ENCODE measurements at places on chromosomes 4 and X.

DNA sequence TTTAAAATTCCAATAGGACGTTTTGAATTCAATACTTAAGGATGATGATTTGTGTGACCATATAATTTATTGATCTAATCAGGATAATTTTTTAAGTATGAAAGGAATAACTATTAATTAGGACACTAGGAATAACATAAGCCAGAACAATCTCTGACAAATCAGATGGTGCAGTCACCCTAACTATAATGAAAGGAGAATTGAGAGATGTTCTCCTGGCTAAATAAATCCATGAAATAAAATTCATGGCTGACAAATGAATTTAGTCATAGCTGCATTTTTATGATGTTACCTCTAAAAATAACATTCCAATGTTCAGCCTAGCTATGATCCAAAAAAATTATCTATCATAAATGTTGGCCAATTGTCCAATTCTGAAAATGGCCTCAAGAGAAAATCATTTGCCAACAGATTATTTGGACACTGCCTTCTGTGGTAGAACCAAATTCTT is 190.6 kb upstream of the NEIL3 start:
- no peak for DNase-seq

DNA sequence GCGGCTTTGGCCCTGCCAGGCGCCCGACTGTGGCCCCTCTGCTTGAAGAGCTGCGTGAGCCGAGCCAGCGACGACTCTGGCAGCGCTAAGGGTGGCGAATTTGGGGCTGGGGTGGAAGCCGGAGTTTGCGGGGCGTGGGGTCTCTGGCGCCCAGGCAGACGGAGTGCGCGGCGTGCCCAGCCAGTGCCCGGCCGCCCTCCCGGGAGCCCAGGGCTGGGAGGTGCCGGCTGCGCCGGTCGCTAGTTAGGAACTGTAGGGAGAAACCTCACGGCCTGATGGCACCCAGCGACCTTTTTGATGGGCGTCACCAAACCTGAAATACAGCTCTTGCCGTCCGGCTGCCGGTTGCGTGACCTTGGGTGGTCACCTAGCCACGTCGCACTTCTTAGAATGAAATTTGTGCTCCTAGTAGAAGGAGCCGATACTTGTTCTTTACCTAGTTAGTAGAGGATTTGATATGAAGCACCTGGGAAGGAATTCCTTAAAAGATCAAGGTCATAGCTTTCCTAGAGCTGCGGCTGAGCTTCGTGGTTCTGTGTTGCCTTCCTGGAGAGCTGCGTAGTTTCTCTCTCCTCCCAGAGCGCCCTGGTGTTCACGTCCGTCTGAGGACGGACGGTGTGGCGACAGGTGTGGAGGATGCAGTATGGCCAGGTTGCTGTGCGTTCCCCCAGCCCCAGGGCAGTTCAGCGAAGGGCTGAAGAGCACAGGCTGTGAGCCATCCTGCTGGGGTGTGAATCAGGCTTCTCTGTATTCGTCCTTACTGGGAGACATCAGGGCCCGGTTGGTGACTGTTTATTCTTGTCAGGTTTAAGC is 680 bp downstream of the MAEA start:
- no peak for DNase-seq

DNA sequence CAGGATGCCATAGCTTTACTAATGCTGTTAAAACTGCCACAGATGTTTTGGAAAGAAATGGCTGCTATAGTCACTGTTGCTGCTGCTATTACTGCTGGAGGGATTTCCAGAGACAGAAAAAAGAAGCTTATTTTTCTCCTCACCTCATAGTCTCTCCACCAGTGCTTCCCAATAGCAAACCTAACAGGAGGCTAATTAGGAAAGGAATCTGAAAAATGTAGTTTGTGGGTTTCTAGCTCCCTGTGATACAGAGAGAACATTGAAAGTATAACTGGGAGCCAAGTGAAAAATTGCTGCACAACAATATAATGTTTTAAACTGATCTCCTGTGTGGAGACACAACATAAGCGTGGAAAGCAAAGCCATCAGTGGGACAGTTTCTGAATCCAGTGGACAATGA is 8.6 kb upstream of the TSPAN7 start:
- no peak for DNase-seq

- no peak for DNase-seq
These were observed 35.3 kb downstream of the HPGDS start for GRCh38 chr4:94307231-94307871.

DNA sequence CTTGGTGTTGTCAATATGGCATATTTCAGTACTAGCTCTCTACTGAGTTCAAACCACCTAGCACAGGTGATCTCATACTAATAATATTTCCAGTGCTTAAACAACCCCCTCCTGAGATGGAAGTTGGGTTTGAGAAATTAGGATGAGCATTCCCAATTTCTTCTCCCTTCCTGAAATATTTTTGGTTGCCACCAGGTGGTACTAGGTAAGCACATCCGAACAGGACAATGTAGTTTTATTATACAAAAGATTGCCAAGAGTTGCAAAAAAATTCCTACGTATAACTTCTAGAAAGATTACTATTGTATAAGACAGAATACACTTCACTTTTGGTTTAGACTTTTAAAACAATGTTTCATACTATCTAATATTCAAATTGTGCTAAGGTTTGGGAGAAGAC is 484.5 kb downstream of the PACRGL start:
- no peak for DNase-seq

GRCh38 chr4:139083607-139083955 is 68.0 kb downstream of the NOCT start:
- DNase-seq, result no peak

GRCh38 chr4:137648531-137648930 is 116.2 kb upstream of the PCDH18 start:
- no peak for DNase-seq

DNA sequence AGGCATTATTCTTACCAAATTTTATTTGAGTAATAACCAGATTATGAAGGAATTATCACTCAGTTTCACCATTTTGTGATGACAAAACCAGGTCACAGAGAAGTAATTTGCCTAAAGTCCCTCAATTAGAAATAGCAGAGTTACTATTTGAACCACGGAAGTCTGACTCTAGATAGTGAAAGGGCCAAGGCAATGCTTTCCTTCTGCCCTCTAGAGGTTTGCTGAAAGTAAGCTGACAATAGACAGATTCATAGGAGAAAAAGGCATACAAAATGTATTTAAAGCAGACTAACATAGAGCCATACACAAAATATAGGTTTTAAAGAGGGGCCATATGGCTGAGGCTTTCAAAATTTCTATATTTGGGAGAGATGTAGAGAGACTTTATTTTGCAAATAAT is 43.1 kb downstream of the CXXC4 start:
- no peak for DNase-seq

- DNase-seq, result peak; percentile 4
These were observed 111.3 kb upstream of the LNX1 start for GRCh38 chr4:53702334-53703266.
